Astrocyte (in vitro differentiated cells and primary cell): ENCODE measurements at places on chromosomes 5 and 9. TPM values are rescaled to one million over a fixed set of nuclear protein-coding genes. Genes with fewer than 3 reads are reported as not detected.

The PRR7 gene
- 9.9 TPM in 2 replicates for total RNA-seq

The GPR150 gene
- total RNA-seq: 0.14 TPM in 1 of 2 replicates, not detected in the other

The GABRA1 gene
- total RNA-seq: 0.32 and 0.41 TPM in 2 replicates

The AQP3 gene
- 3.2 and 4.6 TPM in 2 replicates for total RNA-seq

The CCDC192 gene
- not detected in 2 replicates for total RNA-seq

The KCNV2 gene
- total RNA-seq: not detected in 2 replicates

The PLEKHG4B gene
- 6.1 and 8.1 TPM in 2 replicates for total RNA-seq

The NFIL3 gene
- 32.4 and 37.5 TPM in 2 replicates for total RNA-seq

The SLC1A1 gene
- total RNA-seq: 6.4 and 6.7 TPM in 2 replicates

The NRG2 gene
- 0.46 and 0.54 TPM in 2 replicates for total RNA-seq

The SPAAR gene
- total RNA-seq: 0.17 and 0.18 TPM in 2 replicates

The PCDHB9 gene
- total RNA-seq: 3.6 and 5.3 TPM in 2 replicates

The SLC2A8 gene
- 16.5 and 18.8 TPM in 2 replicates for total RNA-seq

The NUTM2F gene
- total RNA-seq: not detected in 2 replicates

The CDO1 gene
- 3.9 and 6.1 TPM in 2 replicates for total RNA-seq

The IFNA7 gene
- not detected in 2 replicates for total RNA-seq

The SPATA31A3 gene
- not detected in 2 replicates for total RNA-seq

The WNK2 gene
- total RNA-seq: 0.89 and 1.9 TPM in 2 replicates

The S100Z gene
- not detected in 2 replicates for total RNA-seq

The RANBP3L gene
- total RNA-seq: 0.46 TPM in 1 of 2 replicates, not detected in the other

The ALDH1A1 gene
- total RNA-seq: 1.5 and 2.1 TPM in 2 replicates

The CDX1 gene
- 0.50 TPM in 1 of 2 replicates, not detected in the other for total RNA-seq

The ANKRD20A1 gene
- 0.89 and 1.2 TPM in 2 replicates for total RNA-seq

The ASPN gene
- not detected in 2 replicates for total RNA-seq

The IL13 gene
- total RNA-seq: not detected in 2 replicates

The PCDHGA8 gene
- 1.0 and 1.2 TPM in 2 replicates for total RNA-seq

The BHMT2 gene
- total RNA-seq: not detected in 2 replicates

The DNM1 gene
- 29.7 and 37.6 TPM in 2 replicates for total RNA-seq

The FIBCD1 gene
- 0.66 and 1.6 TPM in 2 replicates for total RNA-seq

The GHR gene
- 1.9 and 2.3 TPM in 2 replicates for total RNA-seq

The C9orf153 gene
- not detected in 2 replicates for total RNA-seq

The PPP3R2 gene
- total RNA-seq: not detected in 2 replicates

The CYFIP2 gene
- total RNA-seq: 82.7 and 96.8 TPM in 2 replicates
